ENCODE measurements at places on chromosomes 7 and 10.

- DNase-seq = no peak
Measured at GRCh38 chr7:5694221-5694754, 87.2 kb downstream of the RNF216 start.

DNA sequence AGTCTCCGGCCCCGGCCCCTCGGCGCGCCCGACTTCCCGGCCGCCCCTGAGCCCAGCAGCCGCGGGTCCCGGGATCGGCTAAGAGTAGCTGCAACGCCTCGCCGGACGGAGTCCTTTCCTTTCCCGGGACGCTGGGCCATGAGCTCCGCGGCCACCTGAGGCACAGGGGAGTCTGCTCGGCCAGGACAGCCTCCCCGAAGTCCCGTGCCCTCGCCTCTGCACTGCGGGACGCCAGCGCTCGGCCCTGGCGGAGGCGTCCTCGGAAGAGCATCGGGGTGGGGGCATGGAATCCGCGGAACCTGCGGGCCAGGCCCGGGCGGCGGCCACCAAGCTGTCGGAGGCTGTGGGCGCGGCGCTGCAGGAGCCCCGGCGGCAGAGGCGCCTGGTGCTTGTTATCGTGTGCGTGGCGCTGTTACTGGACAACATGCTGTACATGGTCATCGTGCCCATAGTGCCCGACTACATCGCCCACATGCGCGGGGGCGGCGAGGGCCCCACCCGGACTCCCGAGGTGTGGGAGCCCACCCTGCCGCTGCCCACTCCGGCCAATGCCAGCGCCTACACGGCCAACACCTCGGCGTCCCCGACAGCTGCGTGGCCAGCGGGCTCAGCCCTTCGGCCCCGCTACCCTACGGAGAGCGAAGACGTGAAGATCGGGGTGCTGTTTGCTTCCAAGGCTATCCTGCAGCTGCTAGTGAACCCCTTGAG lies 502 bp downstream of the SLC18A3 start:
- no peak for DNase-seq

GRCh38 chr7:4271716-4272015 lies 410.4 kb upstream of the FOXK1 start:
- no peak for DNase-seq

DNA sequence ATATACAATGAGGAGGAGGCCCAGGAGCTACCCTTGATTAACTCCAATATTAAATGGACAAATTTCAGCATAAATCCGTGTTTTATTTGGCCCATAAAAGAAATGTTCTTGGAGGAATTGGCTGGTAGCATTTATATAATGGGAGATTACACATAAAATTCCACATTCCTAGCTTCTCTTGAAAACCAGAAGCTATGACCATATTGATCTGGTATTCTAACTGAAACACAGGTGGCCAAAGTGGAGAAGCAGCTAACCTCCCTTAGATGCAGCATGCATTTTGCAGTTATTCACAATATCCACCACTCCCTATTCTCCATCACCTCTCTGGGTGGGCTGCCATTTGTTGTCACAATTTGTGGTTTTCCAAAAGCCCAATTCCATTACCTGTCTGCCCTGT lies 148.8 kb upstream of the CACNA2D1 start:
- no peak for DNase-seq

DNA sequence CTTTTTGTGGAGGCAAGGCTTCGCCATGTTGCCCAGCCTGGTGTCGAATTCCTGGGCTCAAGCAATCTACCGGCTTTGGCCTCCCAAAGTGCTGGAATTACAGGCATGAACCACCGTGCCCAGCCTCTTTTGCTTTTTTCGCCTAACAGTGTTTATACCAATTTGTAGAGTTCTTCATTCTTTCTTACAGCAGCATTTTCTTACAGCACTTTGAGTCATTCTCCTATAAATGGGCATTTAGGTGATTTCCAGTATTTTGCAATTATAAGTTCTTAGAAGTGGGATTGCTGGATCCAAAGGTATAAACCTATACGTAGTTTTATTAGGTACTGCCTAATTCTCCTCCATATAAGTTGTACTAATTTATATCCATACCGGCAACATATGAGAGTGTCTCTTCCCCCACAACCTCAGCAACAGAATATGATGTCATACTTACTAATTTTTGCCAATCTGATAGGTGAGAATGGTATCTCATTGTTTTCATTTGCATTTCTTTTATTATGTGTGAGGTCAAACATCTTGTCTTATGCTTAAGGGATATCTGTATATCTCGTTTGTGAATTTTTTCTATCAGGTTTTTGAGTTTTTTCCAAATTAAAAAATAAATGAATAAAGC lies 39.1 kb downstream of the SUFU start:
- DNase-seq = no peak

DNA sequence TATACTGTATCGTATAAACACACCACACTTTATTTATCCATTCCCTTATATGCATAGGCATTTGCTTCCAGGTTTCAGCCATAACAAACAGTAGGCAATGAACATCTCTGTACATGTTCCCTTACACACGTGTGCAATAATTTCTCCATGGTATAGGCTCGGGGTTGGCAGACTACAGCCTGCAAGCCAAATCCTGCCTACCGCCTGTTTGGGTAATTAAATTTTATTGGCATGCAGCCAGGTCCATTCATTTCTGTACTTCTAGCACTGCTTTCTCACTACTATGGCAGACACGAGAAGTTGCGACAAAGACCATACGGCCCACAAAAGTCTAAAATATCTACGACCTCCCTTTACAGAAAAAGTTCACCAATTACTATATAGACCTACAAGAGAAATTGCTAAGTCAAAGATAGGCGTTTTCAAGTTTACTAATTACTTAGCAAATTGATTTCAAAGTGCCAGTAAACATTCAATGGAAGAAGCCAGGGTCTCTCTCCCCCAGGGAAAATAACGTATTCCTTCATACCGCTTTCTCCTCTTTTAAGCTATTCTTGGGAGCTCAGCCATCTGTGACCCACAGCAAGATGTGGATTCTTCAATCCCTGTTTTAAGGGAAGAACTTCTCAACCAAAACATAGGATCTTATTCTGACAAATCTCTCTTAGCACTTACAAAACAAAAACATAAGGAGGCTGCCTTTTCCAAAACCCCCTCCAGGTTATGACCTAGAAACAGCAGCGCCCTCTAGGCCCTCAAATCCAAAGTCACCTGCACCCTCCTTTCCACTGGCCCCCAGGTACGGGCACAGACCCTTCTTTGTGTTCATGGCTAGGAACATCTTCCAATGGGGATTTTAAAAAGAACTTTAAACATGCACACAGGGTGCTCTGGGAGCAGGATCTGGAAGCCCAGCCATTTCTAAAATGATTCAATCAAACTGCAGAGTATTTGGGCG lies 100.5 kb downstream of the FGFR2 start:
- DNase-seq = no peak
